ENCODE measurements at places on chromosomes 11 and 22. TPM values are rescaled to one million over a fixed set of nuclear protein-coding genes. Genes with fewer than 3 reads are reported as not detected.

KCTD14 gene
- 5.3 TPM for total RNA-seq

DDIAS gene
- 19.9 TPM for total RNA-seq

CNTN5 gene
- total RNA-seq, result 0.19 TPM

MARK2 gene
- 23.0 TPM for total RNA-seq

JHY gene
- 0.69 TPM for total RNA-seq

OR8A1 gene
- not detected for total RNA-seq

FOLR3 gene
- total RNA-seq, result not detected

RAC2 gene
- 2.1 TPM for total RNA-seq

LIN7C gene
- total RNA-seq, result 44.5 TPM

GRIK4 gene
- 0.68 TPM for total RNA-seq

MPZL2 gene
- total RNA-seq, result 2.3 TPM

TMEM25 gene
- 28.2 TPM for total RNA-seq

GAL3ST3 gene
- total RNA-seq, result 35.9 TPM

HTR3B gene
- total RNA-seq, result not detected

DNA sequence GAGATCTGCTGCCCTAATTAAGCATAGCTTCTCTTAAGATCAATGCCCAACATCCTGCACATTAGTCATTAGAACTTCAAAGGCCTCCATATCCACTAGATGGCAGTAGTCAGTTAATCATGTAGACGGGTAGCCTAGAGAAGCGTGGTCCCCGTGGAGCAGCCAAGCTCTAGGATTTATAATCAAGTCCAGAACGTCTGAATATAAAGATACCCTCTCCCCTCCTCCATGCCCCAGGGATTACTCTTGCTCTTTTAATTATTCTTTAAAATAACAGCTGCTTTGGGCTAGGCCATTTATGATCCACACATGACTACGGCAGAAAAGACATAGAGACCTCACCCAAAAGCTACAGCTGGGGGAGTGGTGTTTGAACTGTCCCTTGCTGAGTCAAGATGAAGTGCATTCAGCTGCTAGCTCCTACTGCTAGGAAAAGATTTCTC, 327.6 kb upstream of the PLET1 start:
- no peak overlapping the region for H3K27ac ChIP-seq
- no peaks in the 10 kb centered on the region for H3K27me3 ChIP-seq
- no peak overlapping the region for H3K4me3 ChIP-seq
- no peaks in the 10 kb centered on the region for H3K36me3 ChIP-seq

- H3K27ac ChIP-seq, result no peak overlapping the region
- no peak overlapping the region for H3K4me3 ChIP-seq
- no peaks in the 10 kb centered on the region for H3K27me3 ChIP-seq
- no peaks in the 10 kb centered on the region for H3K4me1 ChIP-seq
- no peak for DNase-seq
These were observed 51.1 kb downstream of the IGSF9B start for GRCh38 chr11:133905677-133906156.

DNA sequence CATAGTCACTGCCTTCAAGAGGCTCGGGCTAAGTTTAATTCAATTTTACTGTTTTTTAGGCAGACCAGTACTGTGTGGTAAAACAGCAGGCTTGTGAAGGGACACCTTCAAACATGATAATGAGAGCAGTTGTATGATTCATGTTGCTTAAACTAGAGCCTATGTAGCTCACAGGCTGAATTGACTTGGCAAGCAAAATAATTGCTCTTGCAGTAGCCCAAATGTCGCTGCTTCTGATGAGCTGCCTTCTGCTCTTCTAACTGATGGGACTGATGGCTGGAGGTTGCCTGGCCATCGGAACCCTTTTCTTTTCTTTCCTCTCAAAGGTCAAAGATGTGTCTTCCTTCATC, 137.6 kb downstream of the MAML2 start:
- no peak overlapping the region for H3K27ac ChIP-seq
- H3K4me3 ChIP-seq, result no peak overlapping the region
- peaks cover 23% of the 10 kb centered on the region for H3K4me1 ChIP-seq
- no peaks in the 10 kb centered on the region for H3K27me3 ChIP-seq
- DNase-seq, result no peak

DNA sequence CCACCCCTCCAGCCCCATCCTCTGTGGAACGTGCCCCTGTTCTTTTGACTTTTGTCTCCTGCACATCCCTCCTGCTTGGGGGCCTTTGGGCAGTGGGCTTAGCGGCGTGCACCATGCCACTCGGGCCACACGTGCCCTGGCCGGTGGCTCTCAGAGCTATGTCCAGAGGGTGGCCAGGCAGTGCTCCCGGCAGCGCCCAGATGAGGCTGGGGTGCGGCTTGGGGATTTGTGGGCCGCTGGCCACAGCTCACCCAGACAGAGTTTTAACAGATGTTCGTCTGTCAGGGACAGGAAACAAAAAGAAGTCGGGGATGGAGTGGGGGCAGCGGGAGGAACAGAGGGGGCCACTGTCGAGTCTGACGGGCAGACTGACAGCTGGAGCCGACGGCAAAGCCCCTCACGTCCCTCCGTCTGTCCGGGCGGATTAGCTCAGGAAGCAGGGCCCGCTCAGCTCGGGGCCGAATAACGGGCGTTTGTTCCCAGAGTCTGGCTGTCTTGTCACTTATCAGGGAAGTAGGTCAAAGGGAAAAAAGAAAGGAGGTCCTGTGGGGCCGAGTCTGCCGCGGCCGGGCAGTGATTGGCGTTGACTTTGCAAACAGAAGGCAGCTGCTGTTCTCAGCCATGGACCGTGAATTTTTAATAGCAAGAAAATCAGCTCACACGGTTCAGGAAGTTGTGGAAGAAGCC, 61.6 kb downstream of the LRP5 start:
- H3K27me3 ChIP-seq, result no peaks in the 10 kb centered on the region
- H3K4me3 ChIP-seq, result no peak overlapping the region
- peaks cover 8% of the 10 kb centered on the region for H3K4me1 ChIP-seq
- no peak overlapping the region for H3K27ac ChIP-seq

GRCh38 chr11:62108017-62108750, 15.6 kb upstream of the INCENP start:
- DNase-seq, result peak; percentile 84
- no peak overlapping the region for H3K4me3 ChIP-seq

- no peak for DNase-seq
- no peak overlapping the region for H3K27ac ChIP-seq
- H3K27me3 ChIP-seq, result no peaks in the 10 kb centered on the region
- H3K4me1 ChIP-seq, result peaks cover 20% of the 10 kb centered on the region
These were observed 100.1 kb downstream of the NAT10 start for GRCh38 chr11:34205326-34206035.

DNA sequence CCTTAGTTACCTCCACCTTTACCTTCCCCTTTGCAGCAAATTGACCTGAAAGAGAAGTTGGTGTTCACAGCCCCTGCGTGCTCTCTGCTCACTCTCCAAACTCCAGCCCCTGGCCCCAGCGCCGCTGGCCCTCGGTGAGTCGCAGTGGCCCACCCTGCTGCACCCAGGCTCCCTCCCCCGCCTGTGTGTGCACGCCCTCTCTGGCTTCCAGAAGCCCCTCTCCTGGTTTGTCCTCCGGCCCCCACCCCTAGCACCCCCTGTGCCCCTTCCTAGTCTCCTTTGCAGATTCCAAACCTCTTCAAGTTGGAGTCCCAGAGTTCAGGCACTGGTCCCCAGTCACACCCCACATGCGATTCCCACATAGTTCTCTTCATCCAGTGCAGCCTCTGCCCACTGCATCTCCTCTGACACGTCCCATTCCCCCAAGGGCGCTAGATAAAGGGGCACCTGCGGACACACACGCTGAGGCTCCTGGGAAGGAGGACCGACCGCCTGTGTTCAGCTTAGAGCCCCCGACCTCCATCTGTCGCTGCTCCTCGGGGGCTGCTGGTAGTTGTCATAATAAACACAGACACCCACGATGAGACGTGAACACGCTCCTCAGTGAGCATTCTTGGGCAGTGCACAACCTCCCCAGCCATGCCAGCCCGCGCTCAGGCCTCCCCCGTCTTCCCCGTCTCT, 1.5 kb upstream of the PHRF1 start:
- H3K27ac ChIP-seq, result no peak overlapping the region
- DNase-seq, result no peak
- H3K4me3 ChIP-seq, result peak overlapping the region; percentile 67

DNA sequence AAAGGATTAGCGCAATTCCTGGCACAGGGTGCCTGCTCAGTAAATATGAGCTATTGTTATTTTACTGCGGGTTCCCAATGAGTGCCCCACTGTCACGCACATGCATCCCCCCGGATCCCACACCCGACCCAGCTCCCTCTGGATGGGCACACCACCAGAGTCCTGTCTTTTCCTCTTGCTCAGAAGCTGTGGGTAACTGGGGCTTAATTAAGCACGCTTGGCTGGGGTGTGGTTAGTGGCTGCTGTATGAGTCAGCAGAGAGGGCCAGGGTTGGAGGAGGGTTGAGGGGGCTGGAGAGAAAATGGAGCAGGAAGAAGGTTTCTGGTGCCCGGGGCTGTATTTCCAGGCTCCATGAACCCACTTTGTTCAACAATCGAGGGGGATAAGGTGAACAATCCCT, 30.3 kb upstream of the NECTIN1 start:
- H3K27ac ChIP-seq, result no peak overlapping the region
- peaks cover 19% of the 10 kb centered on the region for H3K4me1 ChIP-seq
- H3K4me3 ChIP-seq, result no peak overlapping the region
- no peak for DNase-seq
- H3K27me3 ChIP-seq, result no peaks in the 10 kb centered on the region

DNA sequence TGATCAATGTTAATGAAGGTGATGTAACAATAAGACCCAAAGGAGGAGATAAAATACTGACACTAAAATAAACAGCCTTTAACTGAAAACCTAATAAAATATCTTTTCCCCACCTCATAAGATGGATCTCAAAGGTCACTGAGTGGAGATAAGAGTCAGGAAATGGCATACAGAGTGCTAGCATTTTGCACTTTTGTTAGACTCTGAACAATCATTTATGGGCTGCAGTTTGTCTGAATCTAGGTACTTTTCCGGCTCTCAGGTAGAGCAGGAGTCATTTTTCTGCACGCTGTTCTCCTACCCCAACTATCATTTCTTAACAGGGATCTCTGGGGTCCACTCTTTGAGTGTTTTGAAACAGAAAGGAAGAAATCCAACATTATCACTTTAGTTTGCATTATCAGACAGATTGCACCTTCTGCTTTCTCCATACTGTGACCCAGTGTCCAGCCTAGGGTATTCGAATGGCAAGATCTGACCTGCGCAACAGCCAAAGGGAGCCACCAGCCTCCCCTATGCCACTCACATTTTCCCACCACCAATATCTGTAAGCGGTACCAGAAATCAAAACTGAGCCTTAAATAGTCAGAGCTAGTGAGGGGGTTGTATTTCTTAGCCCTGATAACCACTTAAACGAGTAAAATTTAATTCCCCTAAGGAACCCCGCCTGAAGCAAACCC, 863 bp downstream of the SIAE start:
- no peaks in the 10 kb centered on the region for H3K4me1 ChIP-seq
- no peak overlapping the region for H3K27ac ChIP-seq
- peak overlapping the region; percentile 71 for H3K4me3 ChIP-seq
- H3K27me3 ChIP-seq, result peaks cover 41% of the 10 kb centered on the region
- no peak for DNase-seq

DNA sequence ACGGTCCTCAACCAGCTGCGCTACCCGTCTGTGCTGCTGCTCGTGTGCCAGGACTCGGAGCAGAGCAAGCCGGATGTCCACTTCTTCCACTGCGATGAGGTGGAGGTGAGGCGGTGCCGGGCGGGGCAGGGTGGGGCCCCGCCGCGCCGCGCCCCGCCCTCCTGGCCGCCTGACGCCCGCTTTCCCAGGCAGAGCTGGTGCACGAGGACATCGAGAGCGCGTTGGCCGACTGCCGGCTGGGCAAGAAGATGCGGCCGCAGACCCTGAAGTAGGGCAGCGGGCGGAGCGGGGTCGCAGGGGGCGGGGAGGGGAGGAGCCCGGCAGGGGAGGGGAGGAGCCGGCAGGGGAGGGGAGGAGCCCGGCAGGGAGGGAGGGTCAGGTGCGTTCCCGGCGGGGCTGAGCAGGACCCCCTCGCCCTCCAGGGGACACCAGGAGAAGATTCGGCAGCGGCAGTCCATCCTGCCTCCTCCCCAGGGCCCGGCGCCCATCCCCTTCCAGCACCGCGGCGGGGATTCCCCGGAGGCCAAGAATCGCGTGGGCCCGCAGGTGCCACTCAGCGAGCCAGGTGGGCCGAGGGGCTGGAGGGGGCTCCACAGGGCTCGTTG, 14.7 kb downstream of the EPS8L2 start:
- peaks cover 30% of the 10 kb centered on the region for H3K27me3 ChIP-seq
- DNase-seq, result peak; percentile 91
- peak overlapping the region; percentile 34 for H3K4me3 ChIP-seq
- H3K36me3 ChIP-seq, result no peaks in the 10 kb centered on the region
- no peak overlapping the region for H3K27ac ChIP-seq
- peaks cover 3% of the 10 kb centered on the region for H3K4me1 ChIP-seq

DNA sequence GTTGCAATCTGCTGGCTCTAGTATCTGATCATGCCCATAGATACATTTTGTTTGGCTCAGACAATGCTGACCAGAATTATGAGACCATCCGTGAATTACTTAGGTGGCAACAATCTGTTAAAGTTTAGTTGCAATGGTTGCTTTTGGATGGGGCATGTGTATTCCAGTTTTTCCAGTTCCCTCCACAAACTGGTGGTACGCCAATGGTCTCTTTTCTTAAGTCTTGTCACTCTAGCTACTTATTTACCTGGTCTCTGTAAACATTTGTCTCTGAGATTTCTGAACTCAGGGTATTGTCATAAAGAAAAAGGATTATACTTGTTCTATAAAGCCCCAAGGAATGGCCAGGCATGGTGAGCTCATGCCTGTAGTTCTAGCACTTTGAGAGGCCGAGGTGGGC, 65.9 kb downstream of the PGR start:
- no peaks in the 10 kb centered on the region for H3K4me1 ChIP-seq
- H3K36me3 ChIP-seq, result no peaks in the 10 kb centered on the region
- no peak for DNase-seq

DNA sequence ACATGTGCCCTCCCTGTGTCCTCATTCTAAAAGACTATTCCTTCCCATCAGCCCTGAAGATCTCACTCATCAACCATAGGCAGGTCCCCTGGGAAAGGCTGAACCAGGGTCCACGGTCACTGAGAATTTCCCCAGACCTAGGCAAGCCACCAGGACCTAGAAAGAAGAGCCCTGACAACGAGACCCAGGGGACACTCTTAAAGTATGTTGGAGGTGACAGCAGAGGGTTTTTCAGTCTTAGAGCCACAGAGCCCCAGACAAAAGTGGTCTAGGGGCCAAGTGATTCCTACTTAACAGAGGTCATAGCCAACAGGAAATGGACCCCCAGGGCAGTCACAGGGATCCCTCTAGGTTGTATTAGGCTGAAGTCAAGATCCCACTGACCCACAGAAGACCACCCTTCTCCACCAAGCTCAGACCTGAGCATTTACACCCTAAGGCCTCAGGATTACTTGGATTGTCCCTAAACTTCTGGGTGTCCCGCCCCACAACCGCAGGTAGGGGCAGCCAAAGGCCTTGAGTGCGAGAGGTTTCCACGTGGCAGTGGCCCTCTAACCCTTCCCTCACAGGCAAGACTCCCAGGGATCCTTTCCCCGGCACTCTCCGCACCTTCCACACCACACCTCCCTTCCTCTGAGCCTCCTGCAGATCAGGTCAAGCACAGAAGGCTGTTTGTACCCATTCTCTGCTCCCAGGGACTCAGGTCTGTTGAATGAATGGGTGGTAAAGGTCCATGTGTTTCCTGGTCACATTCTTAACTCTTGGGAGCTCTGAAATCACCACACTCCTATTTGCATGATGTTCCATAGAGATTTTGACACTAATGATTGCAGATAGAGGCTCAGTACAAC, 12.3 kb downstream of the POU2AF1 start:
- DNase-seq, result no peak
- H3K36me3 ChIP-seq, result no peaks in the 10 kb centered on the region
- no peaks in the 10 kb centered on the region for H3K27me3 ChIP-seq
- H3K4me3 ChIP-seq, result no peak overlapping the region

GRCh38 chr11:35947437-35947836, 3.6 kb downstream of the LDLRAD3 start:
- no peak overlapping the region for H3K27ac ChIP-seq
- no peaks in the 10 kb centered on the region for H3K36me3 ChIP-seq
- no peak for DNase-seq

- no peaks in the 10 kb centered on the region for H3K36me3 ChIP-seq
- H3K27ac ChIP-seq, result no peak overlapping the region
- DNase-seq, result no peak
These were observed 11.9 kb upstream of the SH3BP1 start for GRCh38 chr22:37627545-37627944.
